ENCODE measurements at places on chromosomes 2 and 18.

DNA sequence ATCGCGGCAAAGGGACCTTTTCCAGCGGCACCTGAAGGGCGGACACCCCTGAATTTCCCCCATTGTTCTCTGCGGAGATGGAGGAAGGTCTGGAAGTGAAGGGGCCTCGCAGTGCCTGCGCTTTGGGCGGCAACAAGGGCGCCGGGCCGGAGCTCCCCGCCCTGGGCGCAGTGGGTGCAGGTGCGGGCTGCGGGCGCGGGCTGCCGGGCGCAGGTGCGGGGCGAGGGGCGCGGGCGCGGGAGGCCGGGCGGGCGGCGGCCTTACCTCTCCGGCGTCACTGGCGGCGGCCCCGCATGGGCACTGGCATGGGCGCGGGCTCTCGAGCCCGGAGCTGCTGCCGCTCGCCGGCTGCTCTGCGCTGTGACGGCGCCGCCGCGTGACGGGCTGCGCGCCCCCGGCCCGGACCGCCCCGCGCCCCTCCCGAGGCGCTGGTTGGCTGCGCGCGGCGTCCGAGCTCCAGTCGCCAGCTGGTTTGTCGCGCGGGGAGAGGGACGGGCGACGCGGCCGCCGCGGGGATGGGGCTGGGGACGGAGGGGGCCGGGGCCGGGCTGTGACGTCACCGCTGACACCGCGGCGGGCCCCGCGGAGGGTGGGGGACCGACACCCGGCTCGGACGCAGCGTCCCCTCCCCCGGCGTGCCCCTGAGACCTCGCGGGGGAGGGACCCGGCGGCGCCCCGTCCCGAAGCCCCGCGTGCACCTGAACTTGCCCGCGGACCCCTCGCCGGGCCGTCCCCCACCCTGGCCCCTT is at the start of gene KIF1A:
Gene KIF1A (minus strand): TSS at position 362 of the 749 bp plus-strand sequence. CDS start 22,467 bp downstream, outside the sequence.
- DNase-seq: no peak

DNA sequence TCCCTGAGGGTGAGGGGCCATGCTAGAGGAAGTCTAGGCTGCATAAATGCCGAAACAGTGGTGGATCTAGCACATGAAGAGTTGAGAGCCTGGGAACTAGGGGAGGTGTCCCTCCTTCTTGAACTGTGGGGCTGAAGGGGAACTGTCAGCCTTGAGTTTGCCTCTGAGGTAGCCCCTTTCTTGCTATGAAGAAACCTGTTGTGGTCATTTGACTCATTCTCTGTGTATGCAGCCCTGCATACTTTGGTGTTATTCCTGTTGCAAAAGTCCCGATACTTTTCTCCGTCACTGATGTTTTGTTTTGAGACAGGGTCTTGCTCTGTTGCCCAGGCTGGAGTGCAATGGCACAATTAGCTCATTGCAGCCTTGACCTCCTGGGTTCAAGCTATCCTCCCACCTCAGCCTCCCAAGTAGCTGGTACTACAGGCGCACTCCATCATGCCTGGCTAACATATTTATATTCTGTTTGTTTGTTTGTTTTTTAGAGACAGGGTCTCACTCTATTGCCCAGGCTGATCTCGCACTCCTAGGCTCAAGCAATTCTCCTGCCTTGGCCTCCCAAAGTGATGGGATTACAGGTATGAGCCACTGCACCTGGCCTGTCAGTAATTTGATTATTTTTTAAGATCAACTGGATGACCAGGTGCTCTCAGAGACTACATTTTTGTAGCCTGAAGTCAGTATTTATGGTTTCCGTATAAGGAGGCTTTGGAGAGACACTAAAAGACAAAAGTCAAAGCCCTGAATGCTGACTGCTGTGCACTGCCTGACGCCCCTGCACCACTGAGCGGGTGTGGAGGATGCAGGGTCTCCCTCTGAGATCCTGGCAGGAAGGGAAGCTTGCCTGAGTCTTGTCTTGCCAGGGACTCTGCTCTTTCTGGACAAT is 126.0 kb upstream of the MSH6 start:
- DNase-seq: no peak

GRCh38 chr2:108971661-108972566 is 17.1 kb downstream of the EDAR start:
- no peak for DNase-seq

GRCh38 chr2:210917465-210917864 is 361.1 kb downstream of the CPS1 start:
- DNase-seq: no peak

GRCh38 chr2:68435615-68436014 is 31.5 kb downstream of the FBXO48 start:
- DNase-seq: no peak

GRCh38 chr18:45567123-45567522 is 48.2 kb upstream of the SLC14A2 start:
- no peak for DNase-seq

DNA sequence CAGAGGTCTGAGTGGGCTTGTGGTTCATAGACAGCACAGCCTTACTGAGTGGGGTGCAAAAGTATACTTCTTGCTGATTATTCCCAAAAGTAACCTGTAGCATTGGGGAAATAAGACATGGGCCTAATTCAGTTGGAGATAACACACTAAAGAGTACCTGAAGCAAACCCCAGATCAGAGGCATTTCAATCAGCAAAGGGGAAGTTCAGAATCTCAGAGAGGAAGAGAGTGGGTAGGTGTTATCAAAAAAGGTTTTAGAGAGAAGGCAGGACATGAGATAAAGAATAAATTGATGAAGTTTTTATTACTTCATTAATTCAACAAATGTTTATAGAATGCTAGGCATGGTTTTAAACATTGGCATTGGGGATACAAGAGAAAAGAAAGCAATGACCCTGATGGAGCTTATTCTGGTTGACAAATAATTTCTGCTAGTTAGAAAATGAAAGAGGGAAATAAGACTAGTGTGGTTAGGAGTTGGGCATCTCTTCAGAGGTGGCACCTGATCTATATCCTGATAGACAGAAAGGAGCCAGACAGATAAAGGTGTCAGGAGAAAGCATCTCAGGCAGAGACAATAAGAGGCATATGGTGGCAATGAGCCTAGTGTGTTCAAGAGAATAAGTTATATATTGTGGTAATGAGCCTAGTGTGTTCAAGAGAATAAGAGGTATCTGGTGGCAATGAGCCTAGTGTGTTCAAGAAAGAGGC is 153.8 kb upstream of the SETBP1 start:
- no peak for DNase-seq

- no peak for DNase-seq
Measured at GRCh38 chr2:134792186-134792585, 46.2 kb upstream of the ACMSD start.

- no peak for DNase-seq
Measured at GRCh38 chr2:237806334-237806733, 7.8 kb downstream of the RBM44 start.

DNA sequence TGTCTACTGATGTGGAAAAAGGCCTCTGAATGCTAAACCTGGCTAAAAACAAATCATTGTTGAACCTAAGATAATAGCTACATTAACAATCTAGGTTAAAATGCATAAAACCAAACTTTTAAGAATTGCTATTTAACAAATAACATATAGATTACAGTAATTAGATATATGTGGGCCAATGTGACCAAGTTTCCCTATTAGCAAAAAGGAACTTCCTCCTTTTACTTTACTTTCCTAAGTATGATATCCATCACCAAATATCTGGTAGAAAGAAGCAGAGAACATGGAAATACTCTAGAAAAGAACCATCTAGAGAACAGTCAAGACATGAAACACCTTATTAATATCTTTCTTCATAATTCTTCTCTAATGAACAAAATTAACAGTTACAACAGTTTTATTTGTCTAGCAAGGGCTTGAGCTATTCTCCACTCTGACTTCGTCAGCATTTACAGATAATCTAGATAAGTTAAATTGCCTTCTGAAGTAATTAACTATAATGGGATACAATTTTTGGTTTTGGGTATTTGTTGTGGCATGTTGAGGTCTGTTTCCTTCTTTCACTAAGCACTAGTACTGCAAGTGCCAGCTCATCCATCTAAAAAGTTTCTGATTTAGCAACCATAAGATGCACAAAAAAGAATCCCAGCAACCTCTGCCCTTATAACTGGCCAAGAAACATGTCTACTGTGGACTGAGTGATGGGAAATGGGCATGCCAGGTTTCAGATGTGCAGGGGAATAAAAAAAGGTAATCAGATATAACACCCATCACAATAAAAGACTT is 53.3 kb downstream of the MEMO1 start:
- no peak for DNase-seq

DNA sequence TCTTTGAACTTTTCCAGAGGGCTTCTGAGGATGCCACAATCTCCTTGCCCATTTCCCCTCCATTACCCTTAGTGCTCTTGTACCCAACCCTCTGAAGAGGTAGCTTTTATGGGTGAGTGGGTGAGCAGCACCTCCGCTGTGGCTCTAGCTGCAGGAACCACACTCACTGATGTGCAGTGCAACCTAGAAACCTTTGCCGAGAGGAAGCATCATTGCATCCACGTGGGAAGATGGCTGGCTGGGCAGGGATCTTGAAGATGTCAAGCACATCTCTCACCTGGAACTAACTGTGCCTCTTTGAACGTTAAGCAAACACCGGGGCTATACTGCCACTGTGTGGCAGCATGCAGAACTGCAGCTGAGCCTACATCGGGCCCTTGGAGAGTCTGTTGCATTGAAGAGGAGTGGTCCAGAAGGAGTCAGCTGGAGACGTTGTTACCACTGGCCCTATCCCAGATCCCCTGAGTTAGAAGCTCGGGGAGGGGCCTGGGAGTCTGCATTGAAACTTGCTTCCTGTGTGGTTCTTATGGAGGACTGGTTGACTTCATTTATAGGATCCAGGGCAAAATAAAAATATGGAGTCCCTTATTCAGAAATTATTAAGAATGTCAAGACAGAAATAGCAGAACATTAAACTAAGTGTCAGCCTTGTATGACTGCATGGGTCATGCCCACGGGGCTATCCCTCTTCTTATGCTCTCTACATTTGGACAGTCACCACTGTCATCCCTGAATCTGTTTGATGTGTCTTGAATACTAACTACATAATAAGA is 28.7 kb downstream of the IGFBP5 start:
- DNase-seq: peak; percentile 40

GRCh38 chr2:105329197-105329554 is 359 bp downstream of the TGFBRAP1 start:
- peak; percentile 9 for DNase-seq

GRCh38 chr2:54394392-54394791 is 61.7 kb upstream of the SPTBN1 start:
- no peak for DNase-seq

- DNase-seq: no peak
Measured at GRCh38 chr18:9095297-9096006, 7.0 kb upstream of the NDUFV2 start.

DNA sequence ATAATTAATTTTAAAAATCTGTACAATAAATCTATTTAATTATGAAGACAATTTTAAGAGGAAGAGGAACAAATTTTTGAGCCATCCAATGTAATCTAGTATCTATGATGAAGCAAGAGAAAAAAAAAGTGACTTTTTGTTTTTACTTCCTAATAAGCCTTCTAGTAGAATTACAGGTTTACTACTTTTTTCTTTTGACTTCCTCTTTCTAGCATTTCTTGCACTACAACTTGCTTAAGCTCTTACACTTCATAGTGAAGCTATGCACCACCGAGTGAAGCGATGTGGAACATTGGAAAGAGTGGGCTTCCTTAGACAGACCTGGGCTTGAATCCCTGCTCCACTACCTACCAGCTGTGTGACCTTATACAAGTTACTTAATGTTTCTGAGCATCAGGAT is 2.1 kb downstream of the SERPINB2 start:
- no peak for DNase-seq

DNA sequence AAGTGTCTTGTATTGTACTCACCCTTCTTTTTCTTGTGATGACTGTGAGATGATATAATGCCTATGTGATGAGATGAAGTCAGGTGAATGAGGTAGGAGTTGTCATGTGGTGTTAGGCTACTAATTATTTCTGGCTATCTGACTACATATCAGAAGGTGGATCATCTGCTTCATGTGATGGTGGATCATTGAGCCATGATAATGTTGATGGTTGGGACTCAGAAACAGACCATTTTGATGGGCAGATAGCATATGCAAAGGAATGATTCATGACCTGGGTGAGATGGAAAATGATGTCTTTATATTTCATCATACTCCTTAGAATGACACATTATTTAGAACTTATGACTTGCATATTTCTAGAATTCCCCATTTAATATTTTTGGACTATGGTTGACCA is 19.5 kb downstream of the ANKRD30B start:
- no peak for DNase-seq

DNA sequence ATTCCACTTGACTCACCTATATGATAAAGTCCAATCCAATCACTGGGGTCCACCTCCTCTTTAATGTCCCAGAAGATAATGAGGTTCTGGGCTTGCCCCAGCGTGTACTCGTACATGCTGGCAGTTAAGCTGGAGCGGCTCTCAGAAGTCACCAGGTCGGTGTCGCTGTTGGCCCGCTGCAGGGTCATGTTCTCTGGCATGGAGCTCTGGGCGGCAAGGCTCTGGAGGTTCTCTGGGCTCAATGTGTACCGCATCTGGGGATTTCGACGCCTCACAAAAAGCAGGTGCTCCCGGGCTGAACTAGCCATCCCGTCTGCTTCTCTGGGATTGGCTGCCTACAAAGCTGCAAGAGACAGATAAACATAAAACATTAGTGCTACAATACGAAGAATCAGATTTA is 206.4 kb upstream of the CCDC150 start:
- DNase-seq: no peak

- no peak for DNase-seq
Measured at GRCh38 chr2:183798535-183798934, 674.3 kb downstream of the NUP35 start.

GRCh38 chr18:77870894-77871293 is 621.2 kb downstream of the GALR1 start:
- no peak for DNase-seq

DNA sequence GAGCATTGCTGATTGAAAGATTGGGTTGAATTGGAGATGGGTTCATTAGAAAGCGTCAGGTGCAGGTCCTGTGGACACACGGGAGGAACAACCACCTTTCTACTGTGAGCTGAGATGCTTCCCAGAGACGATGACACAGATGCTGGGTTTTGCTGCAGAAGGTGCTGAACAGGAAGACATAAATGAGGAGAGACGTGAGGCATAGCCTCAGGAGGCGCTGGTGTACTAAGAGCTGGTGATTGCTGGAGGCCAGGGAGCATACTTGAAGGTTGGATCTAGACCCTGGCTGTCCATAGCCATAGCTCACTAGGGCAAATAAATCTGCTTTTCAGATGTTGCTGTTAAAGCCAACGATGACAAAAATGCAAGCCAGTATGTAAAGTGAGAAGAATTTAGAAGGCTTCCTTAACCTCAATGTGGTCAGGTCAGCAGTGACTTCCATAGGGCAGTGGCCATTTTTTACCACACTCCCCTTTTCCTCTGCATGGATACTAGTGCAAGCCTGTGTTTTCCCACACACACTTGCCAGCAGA is 153.7 kb downstream of the SOX11 start:
- no peak for DNase-seq

All from stimulated activated CD4-positive, alpha-beta T cell treated with anti-CD3 and anti-CD28 coated beads, TNF-alpha, amount 100 ng/mL, for 24 hours (primary cell).